Psoas muscle (tissue), 8 donors: ENCODE measurements at places on chromosomes 12 and 14. TPM values are rescaled to one million over a fixed set of nuclear protein-coding genes. Genes with fewer than 3 reads are reported as not detected.

Gene IFNG-AS1
- polyA plus RNA-seq = 0.08 TPM

Gene GLT8D2
- polyA plus RNA-seq = 1.3 TPM

Gene AMDHD1
- polyA plus RNA-seq = 1.1 TPM

Gene GPD1
- 66.0 TPM for polyA plus RNA-seq

Gene RNASE3
- 0.05 TPM for polyA plus RNA-seq

Gene ZNF268
- polyA plus RNA-seq = 2.0 TPM

Gene RPGRIP1
- 0.15 TPM for polyA plus RNA-seq

GRCh38 chr12:125455556-125455955 lies 390.3 kb downstream of the AACS start:
- no peak for DNase-seq

GRCh38 chr12:45730348-45731189 lies 1.1 kb downstream of the ARID2 start:
- DNase-seq = peak; percentile 64

- peak; percentile 12 for DNase-seq
Observed at GRCh38 chr12:71475280-71475679, 35.7 kb downstream of the LGR5 start.

DNA sequence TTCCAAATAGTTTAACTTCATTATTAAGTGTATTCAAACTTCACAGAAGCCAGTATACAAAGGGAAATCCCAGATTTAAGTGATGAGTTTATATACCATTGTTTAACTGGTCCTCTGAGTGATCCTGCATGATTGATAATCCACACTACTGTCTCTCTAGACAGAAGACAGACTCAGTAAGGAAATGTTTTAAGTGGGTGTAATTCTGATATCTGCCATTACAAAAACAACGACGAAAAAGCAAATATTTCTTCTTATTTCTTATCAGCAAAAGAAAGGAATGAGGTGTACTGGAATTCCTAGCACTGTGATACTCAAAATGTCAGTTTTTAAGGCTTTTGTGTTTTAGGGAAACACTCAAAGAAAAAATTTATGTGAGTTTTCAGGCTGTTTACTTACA lies 127.5 kb downstream of the GPHN start:
- DNase-seq = no peak

GRCh38 chr14:88856786-88857366 lies 32.4 kb downstream of the TTC8 start:
- DNase-seq = no peak

DNA sequence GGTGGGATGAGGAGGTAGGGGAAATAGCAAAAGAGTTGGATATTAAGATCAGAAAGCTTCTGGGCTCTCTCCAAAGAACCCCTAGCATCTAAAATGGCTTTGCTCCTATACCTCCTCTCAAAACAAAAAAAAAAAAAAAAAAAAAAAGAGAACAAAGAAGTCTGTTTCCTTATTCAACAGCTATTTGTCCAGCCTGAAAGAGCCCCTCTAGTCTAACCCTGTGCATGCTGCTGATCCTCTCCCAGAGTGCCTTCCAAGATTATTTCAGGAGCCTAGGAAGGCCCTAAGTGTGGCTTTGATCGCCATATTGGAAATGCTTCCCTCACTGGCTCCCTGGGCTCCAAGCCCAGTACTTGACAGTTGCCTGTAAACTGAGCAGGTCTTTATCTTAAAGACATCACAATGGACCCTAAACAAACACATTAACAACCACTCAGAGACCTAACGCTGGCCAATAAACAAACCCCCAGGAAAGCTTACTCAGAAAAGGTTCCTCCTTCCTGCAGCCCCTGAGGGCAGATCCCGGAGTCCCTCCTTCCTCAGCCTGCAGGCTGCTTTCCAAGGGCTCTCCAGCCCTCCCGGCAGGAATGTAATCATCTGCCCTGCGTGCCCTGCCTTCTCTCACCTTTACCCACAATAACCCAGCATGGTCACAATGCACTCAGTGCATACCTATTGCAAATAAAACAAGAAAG lies 17.4 kb upstream of the COL2A1 start:
- DNase-seq = no peak

DNA sequence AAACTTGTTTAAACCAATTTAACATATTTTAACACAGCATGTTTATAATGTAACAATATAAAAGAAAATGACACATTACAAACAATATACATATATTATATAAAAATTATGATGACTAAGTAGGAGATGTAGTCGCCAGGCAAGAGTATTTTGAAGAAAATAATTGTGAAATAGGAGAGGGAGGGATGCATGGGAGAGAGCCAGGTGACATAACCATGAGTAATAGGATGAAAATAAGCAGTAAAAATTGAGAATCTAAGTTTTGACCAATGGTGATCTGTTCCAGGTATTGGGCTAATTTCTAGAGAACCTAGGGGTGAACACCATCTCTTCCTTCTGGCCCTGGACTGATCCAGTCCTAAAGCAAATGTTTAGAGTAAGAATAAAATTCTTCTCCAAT lies 315.2 kb upstream of the G2E3 start:
- DNase-seq = no peak

- DNase-seq = no peak
Observed at GRCh38 chr14:80850197-80850814, 91.2 kb downstream of the CEP128 start.

DNA sequence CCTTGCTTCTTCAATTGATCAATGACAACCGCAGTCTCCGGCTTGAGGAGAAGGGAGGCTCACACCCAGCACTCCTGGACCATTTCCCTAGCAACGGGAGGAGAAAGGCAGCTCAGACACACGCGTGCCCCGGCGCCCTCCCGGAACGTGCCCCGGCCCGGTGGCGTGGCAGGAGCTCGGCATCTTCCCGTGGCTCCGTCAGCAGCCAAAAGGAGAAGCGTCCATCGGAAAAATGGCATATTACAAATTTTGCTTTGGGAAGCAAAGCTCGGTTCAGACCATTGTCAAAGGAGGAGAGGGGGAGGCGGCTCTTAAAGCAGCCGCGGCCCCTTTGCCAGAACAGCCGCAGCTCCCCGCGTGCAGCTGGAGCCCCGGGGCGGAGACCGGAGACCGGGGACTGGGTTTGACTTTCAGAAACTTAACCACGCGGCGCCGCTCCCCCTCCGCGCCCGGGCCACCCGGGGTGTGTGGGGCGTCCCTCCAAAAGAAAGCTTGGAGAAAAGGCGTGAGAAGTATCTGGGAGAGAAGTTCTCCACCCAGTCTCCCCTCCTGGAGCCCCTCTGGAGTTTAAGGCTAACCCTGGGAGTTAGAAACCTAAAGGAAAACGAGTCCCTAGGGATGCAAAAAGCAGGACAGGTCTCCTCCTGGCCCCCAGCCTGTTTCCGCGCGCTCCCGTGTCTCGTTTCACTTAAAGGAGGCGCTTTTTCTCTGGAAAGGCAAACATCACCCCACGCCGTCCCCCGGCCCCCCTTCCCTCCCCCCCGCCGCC lies 545 bp downstream of the PPFIA2 start:
- DNase-seq = peak; percentile 56

- DNase-seq = no peak
Observed at GRCh38 chr12:84198294-84198946, 714.2 kb downstream of the SLC6A15 start.

DNA sequence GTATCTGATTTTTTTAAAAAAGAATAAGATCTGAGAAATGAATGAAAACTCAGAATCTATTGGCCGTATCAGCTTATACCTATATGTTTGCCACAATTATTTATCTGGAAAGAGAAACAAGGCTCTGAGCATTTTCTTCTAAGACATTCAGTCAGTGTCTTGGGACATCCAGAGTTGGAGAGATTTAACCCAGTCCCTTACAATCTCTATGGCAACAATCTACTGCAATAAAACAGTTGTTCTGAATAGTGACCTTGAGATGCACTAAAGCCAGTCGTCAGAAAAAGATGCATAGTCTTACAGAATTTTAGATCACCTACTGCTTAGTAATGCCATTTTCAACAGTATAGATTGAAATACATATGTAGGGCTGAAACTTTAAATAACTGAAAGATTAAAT lies 52.0 kb upstream of the SOCS2 start:
- DNase-seq = no peak

DNA sequence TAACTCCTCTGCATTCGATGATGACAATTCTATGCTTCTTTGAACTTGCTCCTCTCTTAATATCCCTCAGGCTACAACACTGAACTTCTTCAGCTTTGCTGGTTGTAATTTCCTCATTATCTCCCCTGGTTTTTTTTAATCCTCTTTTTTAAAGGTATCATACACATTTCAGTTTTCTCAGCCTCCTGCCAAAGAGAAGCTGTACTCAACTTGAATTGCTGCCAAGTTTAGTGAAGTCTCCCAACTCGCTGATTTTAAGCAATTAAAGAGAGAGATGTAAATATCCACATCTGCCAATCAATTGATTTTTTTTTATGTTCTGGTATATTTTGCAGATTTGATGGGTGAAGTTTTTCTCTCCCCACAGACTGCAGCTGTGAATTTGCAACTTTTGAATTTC lies 817.8 kb downstream of the GALC start:
- no peak for DNase-seq

DNA sequence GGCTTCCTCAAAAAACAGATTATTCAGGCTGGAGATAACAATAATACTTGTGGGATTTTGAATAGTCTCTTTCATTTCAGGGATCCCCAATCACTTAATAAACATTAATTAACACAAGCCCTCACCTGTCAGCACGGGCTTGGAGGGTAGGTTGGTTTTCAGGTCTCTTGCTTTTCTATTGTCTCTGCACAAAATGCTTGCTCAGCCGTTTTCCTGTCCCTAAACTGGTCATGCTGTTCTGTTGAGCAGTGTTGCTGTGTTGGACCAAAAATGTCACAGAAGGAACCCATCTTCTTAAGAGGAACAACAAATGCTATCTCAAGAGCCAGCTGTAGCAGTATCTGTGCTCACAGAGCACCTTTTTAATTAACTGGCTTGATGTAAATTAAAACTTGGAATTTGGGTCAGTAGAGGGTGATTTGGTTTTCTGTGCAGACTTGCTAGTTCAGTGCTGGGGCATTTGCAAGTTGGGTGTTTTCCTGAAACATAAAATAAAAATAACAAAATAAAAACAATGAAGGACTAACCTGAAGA lies 231.8 kb upstream of the CRY1 start:
- DNase-seq = no peak

GRCh38 chr12:64082866-64083268 lies 139.2 kb downstream of the KICS2 start:
- DNase-seq = no peak

- peak; percentile 46 for DNase-seq
Observed at GRCh38 chr14:74605531-74606223, 6.4 kb downstream of the LTBP2 start.

DNA sequence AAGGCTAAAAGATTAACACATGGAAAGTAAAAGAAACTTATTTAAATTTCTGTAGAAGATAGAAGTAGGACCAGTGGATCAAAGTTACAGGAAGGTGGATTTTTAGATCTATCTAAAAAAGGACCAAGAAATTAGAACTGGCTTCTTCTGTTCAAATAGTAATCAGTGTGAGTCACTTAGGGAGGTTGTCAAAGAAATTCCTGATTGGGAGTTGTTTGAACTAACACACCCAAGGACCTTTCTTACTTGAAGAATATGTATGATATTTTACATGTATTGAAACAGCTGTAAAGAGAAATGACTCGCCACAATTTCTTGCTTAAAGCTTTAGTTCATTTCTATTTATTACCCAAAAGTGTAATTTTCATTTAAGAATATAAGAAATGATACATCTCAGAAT lies 256.9 kb downstream of the RAD51B start:
- no peak for DNase-seq

DNA sequence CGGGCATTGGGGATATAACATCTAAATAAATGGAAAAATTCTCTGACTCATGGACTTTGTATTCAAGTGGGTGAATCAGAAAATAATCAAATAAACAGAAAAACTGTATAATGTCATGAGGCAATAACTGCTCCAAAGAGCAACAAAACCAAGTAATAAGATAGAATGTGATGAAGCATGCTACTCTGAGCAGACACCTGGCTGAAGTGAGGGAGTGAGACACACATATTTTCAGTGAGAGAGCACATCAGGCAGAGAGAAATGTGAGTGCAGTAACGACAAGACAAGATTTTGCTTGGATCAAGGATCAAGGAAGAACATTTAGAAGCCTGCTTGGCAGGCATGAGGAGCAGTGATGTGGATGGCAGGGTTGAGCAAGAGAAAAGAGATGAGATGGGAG lies 75.8 kb upstream of the CCDC91 start:
- no peak for DNase-seq

- DNase-seq = no peak
Observed at GRCh38 chr12:104586351-104586919, 129.7 kb downstream of the CHST11 start.

DNA sequence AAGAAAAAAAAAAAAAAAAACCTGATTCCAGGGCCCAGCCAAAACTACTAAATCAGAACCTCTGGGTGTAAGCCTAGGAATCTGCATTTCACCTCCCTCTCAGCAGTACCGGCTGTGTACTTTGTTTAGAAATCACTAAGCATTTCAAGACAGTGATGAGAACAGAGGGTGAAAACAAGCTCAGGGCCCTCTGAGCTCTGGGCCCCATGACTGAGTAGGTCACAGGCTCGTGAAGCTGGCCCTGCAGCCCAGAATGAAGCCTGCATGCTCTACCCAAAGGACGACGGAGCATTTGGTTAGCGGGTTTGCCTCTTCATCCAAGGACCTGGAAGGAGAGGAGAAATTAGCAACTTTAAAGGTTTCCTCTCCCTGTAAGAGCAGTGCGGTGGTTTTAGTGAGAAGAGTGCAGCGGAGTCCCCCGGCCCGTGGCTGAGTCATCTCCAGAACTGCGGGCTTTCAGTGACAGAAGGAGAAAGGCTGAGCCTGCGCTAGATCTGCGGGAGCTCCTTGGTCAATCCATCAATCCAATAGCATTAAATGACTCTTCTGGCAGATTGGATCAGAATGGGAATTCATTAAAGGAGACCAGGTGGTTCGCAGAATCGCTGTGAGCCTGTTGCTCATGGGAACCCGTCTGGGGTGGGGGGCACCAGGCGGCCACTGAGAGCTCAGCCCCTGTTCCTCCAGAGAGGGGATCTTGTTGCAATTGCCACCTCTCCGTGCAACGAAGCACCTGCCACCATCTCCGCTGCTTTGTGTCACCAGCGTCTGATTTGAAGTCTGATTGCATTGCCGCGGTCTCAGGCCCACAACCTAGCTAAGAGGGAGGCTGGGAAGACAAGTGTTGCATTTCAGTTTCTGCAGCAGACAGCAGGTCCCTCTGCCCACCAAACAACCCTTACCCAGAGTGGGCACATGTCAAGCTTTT lies 7.3 kb downstream of the IL31 start:
- DNase-seq = no peak

- DNase-seq = no peak
Observed at GRCh38 chr12:119710374-119710964, 42.5 kb downstream of the PRKAB1 start.

DNA sequence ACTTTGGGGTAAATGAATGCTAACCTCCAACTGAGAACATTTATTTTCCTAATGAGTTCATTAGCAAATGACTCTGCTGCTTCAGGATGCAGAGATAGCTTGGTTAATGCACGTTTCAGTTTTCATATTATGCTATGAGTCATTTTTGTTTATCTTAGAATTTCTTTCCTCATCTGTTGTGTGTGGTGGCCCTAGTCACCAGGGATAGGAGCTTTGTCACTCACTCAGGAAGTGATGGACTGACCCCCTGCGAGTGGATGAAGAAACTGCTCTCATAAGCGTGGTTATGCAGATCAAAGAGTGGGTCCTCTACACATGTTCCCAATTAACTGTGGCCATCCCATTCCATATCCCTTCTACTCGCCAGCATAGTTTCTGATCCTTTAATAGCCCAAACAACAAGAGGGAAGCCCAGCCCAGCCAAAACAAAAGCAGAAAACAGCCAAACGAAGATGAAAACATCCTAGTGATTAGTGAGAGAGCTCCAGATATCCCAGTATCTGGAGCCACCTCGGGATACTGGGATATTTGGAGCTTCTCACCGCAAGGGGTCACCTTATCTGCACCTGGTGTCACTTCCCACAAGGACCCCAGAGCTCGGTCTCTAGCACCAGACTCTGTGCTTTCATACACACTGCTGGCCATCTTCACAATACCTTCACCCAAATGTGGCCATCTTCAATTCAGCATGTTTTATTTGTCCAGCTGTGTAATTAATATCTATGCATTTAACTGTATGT lies 8.6 kb downstream of the TC2N start:
- DNase-seq = no peak
